GM23248 (cell line): ENCODE measurements at places on chromosomes 1 and 21.

DNA sequence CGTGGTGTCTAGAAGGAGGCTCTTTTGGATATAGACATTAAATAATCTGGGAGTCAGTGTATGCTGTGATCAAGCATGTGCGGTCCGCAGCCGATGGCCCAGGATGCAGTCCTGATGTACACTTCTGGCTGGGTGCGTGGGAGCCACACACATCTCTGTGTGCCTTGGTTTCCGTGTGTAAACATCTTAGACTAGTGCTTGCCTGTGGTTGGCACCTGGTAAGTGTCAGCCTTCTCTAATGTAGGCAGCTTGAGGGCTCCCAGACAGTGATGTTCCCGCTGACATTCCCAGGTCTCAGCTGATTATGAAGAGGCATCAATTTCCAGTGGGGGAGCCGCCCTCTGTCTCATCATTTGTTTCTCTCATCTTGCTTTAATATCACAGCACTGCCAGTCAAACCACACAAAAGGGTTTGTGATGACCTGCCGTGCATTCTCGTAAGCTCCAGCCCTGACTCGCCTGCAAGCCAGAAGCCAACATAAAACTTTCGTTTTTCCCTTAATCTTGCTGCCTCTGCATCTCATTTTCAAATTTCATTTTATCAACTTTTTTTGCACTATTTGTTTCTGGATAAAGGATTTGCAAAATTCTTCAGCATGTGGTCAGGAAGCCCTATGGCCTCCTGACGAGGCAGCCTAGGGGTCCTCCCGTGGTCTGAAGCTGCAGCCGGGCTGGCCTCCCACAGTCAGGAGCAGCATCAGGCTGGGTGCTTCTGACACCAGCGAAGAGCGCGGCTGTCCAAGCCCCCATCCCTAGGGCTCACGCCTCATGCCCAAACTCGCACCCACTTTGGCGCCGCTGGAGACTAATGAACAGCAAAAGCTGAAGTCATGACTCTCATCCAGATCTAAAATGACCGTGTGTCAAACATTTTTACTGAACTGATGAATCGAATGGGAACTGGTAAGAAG lies 28.1 kb downstream of the PDE9A start:
- DNase-seq, result no peak

- DNase-seq, result peak; percentile 59
Observed at GRCh38 chr1:162687870-162688269, 55.6 kb downstream of the DDR2 start.

GRCh38 chr1:154726443-154726842 lies 118.5 kb upstream of the ADAR start:
- no peak for DNase-seq

DNA sequence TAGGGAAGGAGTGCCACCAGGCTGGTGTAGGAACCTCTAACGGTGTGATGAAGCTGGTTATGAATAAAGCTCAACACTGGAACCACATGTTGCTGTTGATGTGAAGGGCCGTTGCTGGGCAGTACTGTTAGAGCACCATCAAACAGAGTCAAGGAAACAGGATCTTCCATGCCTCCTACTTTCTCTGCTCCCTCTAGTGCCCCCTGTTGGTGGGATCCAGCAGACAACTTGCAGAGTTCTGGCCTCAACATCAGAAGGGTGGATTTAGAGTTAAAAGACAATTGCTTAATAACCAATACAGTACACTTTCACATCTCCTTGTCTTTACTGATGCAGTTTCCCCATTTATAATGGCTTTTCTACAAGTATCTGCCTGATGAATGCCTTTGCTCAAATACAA lies 336.4 kb downstream of the NTNG1 start:
- DNase-seq, result no peak
